ENCODE measurements at places on chromosomes 5 and 9.

- no peak for DNase-seq
Measured at GRCh38 chr5:17331651-17332050, 114.2 kb downstream of the BASP1 start.

DNA sequence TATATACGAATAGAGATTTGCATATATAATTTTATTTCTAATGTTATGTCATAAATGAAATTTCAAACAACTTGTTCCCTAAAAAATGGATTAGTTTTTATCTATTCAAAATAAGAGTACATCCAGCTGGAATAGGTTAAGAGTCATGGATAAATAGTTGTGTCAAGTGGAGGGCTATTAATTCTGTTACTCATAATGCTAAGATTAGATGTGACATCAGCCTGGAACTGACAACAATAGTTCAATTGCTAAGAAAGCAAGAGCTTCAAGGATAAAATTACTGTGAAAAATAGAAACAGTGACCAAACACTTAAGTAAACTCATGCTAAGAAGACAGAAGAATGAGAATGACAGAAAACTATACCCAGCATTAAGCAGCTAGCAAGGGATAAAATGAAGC lies 92.2 kb upstream of the CDH9 start:
- no peak for DNase-seq

GRCh38 chr9:125707472-125707804 lies 430 bp upstream of the MAPKAP1 start:
- no peak for DNase-seq

- no peak for DNase-seq
Measured at GRCh38 chr9:89899573-89899972, 294.8 kb downstream of the GADD45G start.

GRCh38 chr9:76591256-76591950 lies 132.4 kb downstream of the GCNT1 start:
- no peak for DNase-seq

GRCh38 chr5:154385236-154385512 lies 60.6 kb upstream of the SAP30L start:
- no peak for DNase-seq

DNA sequence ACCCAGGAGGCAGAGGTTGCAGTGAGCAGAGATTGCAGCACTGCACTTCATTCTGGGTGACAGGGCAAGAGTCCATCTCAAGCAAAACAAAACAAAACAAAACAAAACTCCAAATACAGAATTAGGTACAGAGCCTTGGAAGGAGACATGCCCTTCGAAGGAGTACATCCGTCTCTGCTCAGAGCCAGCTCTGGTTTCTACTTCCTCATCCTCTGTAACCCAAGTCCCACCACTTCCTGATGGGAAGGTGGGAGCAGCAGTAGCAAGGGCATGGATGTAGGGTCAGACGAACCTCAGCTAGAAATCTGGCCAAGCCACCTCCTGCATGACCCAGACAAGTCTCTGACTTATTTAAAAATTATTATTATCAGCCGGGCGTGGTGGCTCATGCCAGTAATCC lies 16.5 kb upstream of the STXBP1 start:
- DNase-seq, result no peak

DNA sequence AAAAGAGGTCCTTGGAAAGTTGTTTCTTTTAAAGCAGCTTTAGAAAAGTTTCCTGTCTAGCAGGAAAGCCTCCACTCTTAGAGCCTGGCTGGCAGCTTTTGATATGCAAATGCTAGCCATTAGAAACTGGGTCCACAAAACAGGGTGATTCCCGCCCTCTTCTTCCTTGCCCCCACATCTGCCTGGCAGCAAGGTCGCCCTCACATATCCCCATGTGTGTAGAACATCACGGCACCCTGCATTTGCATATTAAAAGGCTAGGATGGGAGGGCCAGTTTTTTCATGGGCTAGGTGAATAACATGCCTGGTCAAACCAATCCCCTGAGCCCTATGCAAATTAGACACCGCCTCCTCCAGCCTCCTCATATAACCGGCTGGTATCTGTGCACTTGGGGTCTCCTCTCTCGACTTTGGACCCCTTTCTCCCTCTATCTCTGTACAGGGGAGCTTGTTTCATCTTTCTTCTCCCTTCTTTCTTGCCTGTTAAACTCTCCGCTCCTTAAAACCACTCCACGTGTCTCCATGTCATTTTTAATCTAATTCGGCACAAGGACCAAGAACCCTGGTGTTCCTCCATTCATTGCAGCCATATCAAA lies 426.8 kb upstream of the CTNND2 start:
- no peak for DNase-seq
